ENCODE measurements at places on chromosomes 16 and 17.

DNA sequence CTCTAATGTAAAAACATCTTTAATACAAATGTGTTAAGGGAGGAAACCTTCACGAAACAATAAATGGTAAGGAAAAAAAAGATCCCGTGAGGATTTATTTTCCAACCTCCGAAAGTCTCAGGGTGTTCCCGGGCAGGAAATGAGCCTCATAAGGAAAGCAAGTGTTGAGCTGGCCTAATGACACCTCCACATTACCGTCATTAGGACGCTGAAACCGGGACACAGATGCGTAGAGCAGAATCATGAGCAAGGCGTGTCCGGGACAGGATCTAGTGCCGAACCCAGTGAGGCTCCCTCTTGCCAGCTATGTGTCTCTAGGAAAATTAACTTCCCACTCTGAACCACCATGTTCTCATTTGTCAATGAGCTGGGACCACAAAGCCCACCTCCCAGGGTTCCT is 22.7 kb upstream of the CYTH1 start:
- DNase-seq, result no peak

DNA sequence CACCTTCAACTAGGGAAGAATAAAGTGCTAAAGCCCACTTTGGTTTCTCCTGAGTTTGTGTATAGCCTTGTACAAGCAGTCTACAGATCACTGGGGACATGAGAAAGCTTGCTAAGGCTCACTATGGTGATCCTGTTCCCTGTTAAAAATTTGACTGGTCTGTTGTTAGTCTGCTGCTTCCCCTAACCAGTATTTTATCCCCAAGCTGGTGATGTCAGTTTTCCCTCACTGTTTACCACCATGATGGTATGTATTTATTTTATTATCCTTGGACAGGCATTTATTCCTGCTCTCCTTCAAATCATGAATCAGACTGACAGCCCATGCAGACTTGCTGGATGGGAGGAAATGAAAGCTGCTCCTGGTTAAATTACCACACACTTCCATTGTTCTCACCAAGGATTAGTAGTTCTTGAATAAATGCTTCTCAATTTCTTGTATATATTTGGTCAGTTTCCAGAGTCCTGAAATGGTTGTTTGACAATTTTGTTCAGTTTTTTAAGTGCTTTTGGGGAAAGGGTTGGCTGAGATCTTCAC is 99.6 kb downstream of the CA4 start:
- no peak for DNase-seq

DNA sequence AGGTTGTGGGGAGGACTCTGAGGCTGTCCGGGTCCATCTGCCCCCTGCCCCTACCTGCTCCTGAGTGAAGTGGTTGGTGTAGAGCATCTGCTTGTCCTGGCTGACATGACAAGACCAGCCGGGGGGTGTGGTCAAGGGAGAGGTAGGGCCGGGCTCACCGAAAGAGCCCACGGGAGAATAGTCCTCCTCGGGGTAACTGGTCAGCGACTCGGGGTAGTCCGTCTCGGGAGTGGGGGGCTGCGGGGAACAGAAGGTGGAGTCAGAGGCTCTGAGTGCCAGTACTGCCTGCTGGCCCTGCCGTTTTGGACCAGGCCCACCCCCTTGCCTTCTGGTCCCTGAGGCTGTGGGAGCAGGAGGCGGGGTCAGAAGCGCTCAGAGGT is 27.8 kb downstream of the ARHGAP27 start:
- DNase-seq, result no peak

DNA sequence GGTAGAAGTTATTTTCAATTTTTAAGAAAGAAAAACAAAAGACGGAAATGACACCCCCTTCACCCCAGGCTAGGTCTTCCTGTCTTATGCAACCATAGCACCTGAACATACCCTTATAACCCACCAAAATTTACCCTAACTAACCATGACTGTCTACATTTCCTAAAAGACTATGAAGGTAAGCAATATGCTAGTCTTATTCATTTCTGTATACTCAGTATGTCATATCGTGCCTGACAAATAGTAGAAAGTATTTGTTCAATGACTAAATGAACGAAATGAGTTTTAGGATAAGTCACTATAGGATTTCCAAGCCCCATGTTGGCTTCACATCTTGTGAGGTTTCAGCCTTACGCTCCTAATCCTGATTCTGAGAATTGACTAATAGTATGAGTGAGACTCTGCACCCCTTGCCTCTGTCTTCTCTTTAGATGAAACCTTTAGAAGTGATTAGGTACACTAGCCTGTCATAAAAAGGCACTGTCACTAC is 6.5 kb downstream of the ADAT1 start:
- DNase-seq, result no peak

DNA sequence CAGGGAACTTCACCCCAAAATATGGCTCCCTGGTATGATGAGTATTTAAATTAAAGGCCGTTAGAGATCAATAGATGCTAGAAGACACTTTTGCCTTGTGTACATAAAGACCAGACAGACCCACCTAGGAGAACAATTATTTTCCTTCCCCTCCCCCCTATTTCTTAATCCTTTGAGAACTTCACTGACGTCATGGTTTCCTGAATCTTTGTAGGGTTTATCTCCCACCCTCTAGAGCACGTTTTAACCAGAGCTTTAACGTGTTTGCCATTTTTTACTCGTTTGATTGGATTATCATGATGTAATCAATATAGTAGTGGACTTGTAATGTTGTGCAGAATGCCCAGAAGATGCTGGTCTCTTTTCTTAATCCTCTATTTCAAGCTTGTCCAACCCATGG is 22.9 kb upstream of the XYLT2 start:
- DNase-seq, result no peak

GRCh38 chr16:11094075-11094856 is 149.9 kb downstream of the CLEC16A start:
- peak; percentile 29 for DNase-seq

DNA sequence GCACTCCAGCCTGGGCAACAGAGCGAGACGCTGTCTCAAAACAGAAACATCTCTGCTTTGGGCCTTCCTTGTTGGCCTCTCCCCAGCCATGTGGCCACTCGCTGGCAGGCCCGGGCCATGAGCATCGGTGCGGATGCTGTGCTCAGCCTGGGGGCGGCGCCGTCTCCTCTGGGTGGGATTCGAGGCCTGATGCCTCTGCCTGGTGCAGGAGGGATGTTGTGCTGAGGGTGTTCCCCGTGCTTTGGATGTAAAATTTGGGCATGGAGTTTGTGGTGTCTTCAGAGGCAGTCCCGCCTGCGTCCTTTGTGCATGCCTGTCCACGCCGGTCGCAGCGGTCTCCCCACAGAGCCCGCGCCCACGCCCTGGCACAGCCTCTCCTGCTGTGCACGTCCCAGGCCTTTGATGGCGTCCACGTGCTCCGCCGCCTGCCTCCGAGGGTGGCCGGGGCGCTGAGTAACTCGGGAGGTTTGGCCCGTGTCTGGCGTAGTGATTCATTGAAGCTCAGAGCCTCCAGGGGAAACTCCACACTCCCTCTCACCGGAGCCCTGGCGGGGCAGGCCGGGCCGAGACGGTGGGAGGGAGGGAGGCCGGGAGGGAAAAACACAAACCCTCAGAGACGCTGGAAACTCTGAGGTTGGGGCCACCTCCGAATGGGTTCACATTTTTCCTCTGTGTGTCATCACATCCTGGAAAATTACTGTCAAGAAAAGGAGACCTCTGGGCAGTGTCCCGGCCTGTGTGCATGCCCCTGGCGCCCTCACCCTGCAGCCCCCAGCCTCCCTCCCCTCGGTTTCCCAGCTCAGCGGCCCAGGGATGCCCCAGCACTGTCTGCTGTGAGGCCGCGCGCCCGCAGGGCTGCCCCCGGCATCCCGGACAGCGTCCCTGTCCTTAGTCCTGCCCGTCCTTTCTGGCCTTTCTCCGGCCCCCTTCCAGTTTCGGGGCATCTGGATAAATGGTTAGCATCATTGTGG is 19.0 kb downstream of the CENPX start:
- no peak for DNase-seq

GRCh38 chr16:54336631-54337204 is 50.1 kb upstream of the IRX3 start:
- DNase-seq, result no peak

DNA sequence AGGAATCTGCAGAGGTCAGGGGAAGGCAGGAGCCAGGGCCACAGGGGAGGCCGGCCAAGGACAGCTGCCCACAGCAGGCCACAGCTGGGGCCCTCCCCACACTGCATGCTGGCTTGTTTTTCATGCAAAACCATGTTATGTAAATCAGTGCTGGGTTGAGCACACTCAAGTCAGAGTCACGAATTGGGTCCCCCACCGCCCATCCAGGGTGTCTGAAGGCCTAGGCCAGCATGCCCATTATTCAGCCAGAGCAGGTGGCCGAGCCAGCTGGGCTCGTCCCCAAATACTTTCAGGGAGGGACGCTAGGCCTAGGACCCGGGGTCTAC is 51.2 kb upstream of the TOB1 start:
- DNase-seq, result no peak

DNA sequence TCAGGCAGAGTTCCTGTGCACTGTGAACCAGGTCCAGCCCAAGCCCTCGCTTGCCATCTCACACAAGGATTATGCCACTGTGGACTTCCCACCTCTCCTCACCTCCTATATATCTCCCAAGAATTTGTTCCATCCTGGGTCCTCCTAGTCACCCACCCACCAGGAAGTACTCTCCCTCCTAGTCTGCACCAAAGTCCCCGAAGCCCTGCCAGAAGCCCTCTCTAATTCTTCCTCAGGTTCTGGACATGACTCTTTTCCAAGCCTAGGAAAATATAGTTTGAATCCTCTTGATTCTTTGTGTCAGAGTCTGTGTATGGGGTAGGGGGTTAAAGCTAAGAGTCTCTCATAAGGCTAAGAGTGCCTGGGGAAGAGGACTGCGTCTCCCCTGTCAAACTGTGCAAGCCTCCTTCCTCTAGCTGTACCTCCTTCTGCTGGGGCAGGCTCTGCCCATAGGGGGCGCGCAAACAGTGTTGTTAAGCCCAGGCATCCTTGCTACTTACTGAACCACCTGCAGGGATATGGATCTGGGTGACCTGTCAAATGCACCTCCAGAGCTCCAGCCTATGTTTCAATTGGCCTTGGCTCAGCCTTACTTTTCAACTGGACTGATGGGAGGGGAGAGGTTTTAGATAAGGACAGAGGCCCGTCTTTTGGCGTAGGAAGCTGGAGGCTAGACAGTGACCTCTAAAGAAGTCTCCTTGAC is 16.6 kb upstream of the DLX4 start:
- DNase-seq, result peak; percentile 83

DNA sequence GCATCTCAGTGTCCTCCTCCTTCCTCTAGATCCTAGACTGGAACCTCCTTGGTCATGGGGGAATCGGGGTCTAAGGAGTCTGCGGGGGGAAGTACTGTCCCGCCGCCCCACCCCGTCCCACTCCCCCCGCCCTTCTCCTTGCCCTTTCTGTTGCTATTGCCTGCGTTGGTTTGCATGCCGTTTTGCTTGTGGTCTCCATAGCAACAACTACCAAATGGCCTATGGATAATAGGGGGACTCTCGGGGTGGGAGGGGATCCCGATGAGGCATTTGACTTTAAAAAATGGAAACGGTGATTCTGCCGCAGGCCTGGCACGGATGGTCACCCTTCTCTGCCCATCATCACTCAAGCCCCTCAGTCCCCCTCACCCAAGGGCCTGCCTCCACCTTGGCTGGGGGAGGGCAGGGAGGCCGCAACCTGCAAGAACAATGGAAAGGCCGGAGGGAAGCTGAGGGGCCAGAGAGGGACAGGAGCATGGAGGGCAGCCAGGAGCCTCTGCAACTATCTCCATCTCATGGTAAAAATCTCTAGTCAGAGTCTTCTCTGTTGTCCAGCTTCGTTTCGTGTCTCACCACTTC is 231.4 kb upstream of the TNRC6C start:
- no peak for DNase-seq

DNA sequence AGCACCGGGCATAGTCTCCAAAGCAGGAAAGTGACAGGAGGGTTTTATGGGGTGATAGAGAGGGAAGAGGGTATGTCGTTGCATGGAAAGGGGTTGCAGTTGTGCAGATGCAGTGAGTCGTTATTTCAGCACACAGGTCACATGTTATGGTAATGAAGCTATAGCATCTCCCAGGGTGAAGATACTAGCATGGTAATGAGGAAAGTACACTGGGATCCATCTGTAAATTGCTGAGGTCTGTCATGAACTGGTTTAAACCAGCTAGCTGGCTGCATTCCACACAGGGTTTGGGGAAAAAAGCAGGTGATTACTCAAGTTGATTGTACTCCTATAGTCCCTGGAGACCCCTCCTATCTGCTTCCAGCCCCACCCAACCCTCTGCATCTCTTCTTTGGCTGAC is 11.7 kb downstream of the COX11 start:
- DNase-seq, result no peak

GRCh38 chr17:38586788-38587187 is 19.0 kb downstream of the SRCIN1 start:
- no peak for DNase-seq

- no peak for DNase-seq
These were observed 684.1 kb upstream of the C16orf82 start for GRCh38 chr16:26382586-26382985.

- DNase-seq, result no peak
These were observed 64.8 kb upstream of the C17orf78 start for GRCh38 chr17:37310940-37311339.

DNA sequence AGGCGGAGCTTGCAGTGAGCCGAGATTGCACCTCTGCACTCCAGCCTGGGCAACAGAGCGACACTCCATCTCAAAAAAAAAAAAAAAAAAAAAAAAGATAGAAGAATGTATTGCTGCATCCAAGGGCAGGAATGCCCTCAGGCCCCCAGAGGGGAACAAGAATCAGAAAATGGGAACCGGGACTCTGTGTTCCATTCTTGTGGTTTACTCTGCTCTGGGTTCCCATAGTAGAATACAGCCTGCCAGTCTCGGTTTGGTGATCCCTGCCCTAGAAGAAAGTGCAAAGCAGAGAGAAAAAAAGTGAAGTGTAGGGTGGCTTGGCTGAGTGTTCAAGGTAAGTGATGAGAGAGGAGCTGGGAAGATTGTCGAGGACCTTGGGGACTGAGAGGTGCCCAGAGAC is 27.4 kb upstream of the KDM6B start:
- no peak for DNase-seq

GRCh38 chr17:79732254-79732653 is 1.5 kb downstream of the ENPP7 start:
- DNase-seq, result no peak

- DNase-seq, result no peak
These were observed 138.3 kb downstream of the SHCBP1 start for GRCh38 chr16:46482895-46483294.

- DNase-seq, result peak; percentile 40
These were observed 26.0 kb upstream of the ADCY9 start for GRCh38 chr16:4142268-4142667.

DNA sequence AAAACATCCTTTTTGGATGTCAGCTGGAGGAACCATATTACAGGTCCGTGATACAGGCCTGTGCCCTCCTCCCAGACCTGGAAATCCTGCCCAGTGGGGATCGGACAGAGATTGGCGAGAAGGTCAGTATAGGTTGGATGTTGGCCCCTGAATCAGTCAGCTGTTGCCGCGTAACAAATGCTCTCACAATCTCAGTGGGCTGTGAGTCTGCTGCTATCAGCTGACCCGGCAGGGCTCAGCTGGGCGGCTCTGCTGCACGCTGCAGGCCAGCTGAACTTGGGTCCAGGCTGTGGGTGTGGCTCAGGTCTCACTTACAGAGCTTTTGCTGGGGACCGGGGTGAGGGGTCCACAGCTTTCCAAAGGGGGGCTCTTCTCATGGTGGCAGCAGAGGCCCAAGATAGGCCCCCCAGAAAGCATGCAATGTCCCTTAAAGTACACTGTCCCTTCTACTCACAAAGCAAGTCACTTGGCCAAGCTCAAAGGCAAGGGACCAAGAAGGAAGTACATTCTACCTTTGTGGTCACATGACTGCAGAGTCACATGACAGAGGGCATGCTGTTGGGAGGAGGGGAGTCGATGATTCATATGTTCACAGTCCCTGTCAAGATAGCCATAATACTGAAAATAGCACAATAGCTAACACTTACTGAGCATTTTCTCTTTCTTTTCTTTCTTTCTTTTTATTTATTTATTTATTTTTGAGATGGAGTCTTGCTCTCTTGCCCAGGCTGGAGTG is 134.2 kb downstream of the ABCC1 start:
- no peak for DNase-seq
